ENCODE measurements at places on chromosomes 2 and 18.

DNA sequence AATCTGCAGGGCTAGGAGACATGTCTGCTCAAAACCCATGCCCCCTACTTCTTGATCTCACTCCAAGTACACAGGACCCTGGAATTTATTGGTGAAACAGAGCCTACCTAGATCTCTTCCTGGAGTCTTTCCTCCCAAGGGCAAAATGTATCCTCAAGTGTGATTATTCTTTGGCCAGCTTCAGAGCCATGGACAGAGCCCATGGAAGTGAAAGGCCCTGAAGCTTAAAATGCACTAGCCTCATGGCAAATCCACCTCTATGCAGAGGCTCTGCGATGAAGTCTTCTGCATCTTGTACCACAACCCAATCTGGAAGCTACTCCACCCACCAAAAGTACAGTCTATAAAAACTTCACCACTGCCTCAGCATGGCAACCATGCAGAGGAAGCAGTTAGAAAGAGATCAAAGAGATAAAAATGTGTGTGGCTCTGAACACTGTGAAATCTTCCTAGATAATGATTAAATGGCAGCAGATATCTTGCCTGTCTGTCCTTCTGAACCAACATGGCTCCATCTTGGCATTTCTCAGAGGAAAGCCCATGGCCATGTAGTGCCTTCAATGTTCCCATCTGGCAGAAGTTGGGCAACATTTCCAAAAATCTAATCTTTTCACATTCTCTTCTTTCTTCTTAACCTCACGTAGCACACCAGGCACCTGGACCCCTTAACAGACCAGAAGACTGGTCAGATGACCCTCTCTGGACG lies 142.9 kb upstream of the KLF7 start:
- no peak for DNase-seq

GRCh38 chr18:63322908-63323634 lies 3.5 kb upstream of the BCL2 start:
- peak; percentile 70 for DNase-seq

DNA sequence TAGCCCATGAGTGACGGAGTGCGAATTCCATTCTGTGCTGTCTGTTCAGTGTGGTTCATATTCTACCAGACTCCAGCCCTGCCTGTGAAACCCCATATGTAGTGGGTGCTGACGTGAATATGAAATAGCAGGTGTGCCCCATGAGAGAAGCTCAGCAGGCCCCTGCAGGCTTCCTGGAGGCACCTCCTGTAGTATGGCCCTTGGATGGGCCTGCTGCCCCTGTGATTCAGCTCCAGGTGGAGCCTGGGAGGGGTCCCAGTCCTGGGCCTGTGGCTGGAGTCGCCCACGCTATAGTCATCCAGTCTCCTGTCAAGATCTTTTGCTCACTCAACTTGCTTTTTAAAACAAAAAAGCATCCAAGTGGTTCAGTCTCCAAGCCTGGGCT lies 125.5 kb downstream of the GLI2 start:
- DNase-seq, result no peak

DNA sequence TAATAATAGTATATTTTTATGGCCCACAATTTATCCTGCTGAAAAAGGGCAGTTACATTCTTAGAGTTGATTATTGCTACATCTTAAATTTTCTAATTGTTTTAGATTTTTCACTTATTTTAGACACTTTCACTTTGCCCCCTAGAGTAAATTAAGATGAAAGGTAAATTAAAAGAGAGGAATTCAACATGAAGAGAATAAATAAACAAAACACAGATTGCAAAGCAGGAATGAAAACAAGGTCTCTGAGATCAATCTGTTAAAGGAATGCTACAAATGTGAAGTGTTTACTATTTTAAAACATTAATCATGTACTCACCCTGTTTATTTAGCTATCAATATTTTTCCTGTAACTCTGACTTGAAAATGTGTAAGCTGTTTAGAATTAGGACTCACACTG lies 113.5 kb upstream of the ETAA1 start:
- no peak for DNase-seq

DNA sequence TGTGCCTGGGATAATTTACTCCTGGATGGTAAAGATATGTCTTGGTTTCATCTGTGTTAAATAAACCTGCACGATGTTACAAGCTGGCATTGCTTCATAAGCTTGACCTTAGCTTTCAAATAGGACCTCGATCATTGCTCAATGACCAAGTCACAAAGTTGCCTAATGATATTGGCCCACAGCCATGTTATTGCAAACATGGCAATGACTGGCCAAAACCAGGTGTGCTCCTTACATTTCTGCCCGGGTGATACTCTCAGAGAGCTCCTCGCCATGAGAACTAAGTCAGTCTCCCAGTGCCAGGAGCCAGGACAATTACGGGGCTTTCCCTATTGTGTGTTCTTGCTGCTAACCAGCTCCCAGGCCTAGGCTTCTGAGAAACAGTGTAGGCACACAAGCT lies 72.5 kb upstream of the CYP1B1 start:
- DNase-seq, result no peak

- no peak for DNase-seq
These were observed 1732.3 kb upstream of the PIK3C3 start for GRCh38 chr18:40222776-40223175.
